Activated CD4-positive, alpha-beta T cell treated with anti-CD3 and anti-CD28 coated beads, Interleukin-2, amount 10 ng/mL, durations not matched to agents 7 days and 5 days (primary cell): ENCODE measurements at places on chromosomes 7 and 10.
A peak's percentile ranks its signal among the peaks of the same experiment; 100 is the strongest.

GRCh38 chr10:3136336-3136735 lies 36.2 kb downstream of the PITRM1 start:
- no peak for DNase-seq

GRCh38 chr7:16619979-16620408 lies 25.6 kb downstream of the ANKMY2 start:
- DNase-seq = no peak

GRCh38 chr7:101094791-101095375 lies 9.6 kb downstream of the TRIM56 start:
- peak; percentile 21 for DNase-seq

- peak; percentile 43 for DNase-seq
These were observed 4.4 kb upstream of the GSTK1 start for GRCh38 chr7:143258831-143259230.

- DNase-seq = no peak
These were observed 53.0 kb downstream of the CACUL1 start for GRCh38 chr10:118701529-118702323.

GRCh38 chr10:15585303-15585715 lies 134.4 kb downstream of the ITGA8 start:
- peak; percentile 37 for DNase-seq

DNA sequence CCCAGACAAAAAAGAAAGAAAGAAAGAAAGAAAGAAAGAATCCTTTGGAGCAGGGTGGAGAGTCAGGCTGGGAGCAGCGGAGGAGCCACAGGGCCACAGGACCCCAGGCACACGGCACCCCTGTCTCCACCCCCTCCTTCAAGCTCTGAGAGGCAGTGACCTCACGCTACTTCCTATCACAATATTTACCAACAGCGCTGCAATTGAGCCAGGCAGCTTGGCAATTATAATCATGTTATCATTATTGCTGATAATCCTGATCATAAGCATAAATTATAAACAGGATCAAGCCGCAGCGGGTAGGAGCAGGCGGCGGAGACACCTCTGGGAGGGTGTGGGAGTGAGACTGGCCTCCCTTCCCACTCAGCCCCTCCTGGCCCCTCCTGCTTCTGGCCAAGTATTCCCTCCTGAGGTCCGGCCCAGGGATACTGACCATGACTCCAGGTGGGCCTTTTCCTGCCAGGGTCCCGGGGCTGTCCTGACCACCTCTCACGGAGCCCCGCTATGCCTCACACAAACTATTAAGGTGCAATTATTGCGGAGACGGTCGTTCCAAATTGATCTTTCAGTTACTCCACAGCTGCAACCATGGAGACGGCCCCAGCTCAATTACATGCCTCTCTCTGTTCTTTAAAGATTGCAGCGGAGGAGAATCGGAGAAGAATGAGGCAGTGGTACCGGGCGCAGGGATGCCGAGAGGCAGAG lies 10.0 kb upstream of the GTF2IRD1 start:
- DNase-seq = no peak

DNA sequence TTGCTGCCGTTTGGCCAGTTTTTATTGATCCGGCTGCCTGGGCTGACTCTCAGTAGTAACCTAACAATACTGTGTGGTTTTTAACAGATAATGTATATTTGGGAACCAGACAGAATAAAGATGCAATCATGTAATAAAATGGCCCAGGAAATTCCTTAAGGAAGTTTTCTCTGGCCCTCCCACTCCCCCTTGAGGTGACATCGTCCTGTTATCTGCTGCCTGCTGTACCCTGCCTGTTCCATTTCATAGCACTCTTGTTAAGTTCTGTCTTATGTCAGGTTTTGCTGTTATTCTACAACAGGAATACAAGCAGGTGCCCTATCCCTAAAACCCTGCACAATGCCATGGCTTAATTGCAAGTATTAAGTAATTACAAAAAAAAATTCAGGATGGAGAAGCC lies 12.5 kb downstream of the ITGB8 start:
- no peak for DNase-seq

GRCh38 chr10:133091316-133091715 lies 3.6 kb downstream of the ADGRA1 start:
- no peak for DNase-seq

GRCh38 chr7:97401398-97401797 lies 283.9 kb downstream of the SDHAF3 start:
- DNase-seq = no peak

- DNase-seq = no peak
These were observed 42.7 kb upstream of the RSBN1L start for GRCh38 chr7:77653572-77653971.

DNA sequence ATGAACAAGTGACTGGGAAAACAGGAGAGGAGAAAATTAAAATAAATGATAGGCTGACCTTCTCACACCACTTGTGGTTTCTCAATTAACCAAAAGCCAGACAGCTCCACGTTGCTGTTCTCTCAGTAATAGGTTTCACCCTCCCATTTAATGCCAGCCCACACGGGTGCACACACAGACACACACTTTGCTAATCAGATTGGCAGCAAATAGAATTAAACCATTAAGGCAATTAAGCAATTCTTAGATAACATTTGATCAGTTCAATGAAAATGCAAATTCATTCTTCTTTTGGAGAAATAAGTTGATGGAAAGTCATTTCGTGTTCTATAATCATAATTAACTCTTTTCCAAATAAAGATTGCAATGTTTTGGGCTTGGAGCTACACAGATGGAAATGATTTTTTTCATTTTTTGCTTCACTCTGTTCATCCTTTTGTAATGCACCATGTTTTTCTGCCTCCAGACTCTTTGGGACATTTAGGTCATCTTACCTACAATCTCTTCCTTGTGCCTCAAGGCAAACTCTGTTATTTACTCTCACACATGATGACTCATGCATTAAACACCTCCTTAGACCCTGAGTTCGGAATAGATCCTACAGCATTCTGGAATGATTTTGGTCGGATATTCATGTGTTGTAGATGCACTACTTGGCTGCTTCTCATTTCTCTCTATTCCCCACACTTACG lies 700.7 kb downstream of the AUTS2 start:
- no peak for DNase-seq

DNA sequence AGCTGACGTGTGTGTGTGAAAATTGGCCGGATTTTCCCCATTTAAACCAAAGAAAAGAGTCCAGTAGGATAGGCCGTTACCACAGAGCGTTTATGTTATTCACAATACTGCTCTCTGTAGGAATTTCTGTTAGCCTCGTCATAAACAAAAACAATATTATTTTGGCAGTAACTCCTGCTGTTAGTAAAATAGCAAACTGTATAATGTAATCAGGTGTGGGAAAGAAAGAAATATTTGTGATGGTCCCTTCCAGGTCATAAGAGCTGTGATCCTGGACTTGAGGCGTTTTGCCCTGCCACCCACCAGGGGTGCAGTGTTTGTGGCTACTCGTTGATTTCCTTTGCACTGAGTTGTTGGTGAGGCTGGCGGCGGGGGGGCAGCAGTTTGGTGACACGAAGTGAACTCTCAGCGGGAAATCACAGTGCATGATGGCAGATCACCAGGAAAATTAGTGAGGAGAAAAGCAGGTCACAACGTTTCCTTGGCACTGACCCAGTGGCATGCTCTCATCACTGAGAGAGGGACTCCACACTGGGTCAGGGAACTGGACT lies 2.8 kb downstream of the EEPD1 start:
- no peak for DNase-seq

- no peak for DNase-seq
These were observed 4.6 kb downstream of the USP54 start for GRCh38 chr10:73586583-73586984.

GRCh38 chr10:79025199-79025832 lies 43.5 kb upstream of the ZMIZ1 start:
- no peak for DNase-seq

GRCh38 chr7:136245327-136246004 lies 268.3 kb upstream of the MTPN start:
- no peak for DNase-seq

DNA sequence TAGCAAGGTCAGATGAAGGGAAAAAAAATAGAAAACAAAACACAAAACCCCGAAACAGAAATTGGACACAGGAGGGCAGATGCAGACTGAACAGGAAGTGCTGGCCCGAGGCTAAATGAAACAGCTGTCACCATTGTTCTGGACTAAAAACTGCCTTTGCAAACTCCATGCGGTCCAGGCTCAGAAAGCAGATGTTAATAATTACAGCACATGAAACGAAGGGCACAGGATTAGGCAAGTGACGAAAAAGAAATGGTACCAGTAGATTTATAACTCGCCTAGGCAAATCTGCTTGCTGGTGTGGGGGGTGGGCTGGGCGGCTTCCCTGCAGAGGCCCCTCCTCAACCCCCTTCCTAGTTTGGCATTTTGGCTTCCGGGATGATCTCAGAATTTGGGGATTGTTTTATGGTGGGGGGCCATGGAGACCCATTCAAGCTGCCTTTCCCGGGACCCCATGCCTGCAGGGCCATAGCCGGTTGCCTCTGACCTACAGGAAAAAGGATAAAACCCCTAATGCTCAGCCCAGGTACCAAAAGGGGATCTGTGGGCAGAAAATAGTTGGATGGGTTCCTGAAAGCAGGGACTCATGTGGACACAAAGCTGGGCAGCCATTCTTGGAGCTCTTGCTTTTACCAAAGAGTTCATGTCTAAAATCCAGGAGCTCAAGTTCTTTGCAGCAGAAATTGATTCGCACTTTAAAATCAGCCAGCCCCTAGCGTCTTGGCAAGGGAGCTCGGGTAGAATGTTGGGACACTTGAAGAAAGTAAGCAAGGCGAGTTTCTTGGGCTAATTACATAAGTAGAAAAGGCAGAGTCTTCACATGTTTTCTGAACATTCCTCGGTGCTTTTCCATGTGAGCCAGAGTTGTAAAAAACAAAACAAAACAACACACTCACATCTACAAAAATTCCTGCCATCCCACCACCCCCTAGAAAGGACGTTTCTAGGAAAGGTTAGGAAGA lies 39.0 kb upstream of the EMX2 start:
- DNase-seq = no peak

DNA sequence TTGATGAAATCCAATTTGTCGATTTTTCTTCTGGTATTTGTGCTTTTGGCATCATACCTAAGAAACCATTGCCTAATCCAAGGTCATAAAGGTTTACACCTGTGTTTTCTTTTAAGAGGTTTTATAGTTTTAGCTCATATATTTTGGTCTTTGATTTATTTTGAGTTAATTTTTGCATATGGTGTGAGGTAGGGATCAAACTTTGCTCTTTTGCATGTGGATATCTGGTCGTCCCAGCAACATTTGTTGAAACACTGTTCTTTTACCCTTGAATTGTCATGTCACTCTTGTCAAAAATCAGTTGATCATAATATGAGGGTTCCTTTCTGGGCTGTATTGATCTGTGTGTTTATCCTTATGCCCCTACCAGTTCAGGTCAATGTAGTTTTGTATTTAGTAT lies 232.5 kb upstream of the SH2B2 start:
- DNase-seq = no peak

DNA sequence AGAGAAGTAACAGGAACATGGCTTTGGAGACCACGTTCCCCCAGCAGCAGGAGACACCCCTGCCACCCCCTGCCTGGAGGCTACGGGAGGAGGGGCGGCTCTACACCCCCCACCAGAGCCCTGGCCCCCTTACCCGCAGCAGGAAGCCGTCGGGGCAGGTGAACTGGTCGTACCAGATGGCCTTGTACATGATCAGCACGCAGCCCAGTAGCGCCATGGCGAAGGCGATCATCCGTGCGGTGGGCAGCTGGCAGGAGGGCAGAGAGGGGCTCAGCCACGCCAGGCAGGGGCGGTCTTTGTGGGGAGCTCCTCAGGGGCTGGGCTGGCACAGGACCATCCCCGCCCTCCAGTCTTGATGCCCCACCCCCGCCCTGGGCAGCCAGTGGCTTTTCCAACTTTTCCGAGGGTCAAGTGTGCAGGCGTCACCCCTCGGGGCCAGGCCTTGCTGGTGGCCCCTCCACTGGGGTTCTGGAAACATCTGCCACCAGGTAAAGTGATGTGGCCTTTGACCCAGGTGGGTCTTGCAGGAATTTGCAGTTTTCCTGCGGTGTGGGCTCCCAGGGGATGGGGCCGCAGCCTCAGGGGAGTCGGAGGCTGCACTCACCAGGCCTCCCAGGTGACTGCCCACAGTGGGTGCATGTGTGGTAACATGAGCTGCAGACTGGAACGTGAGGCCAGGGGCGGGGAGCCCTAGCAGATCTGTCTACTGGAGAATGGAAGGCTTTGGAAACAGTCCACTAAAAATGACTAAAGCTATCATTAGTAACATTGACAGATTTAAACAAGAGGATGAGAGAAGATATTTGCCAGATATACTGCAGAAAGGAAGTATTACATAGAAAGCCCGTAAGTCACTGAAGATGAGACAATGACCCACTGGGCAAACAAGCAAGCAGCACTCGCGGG lies 9.7 kb downstream of the CALY start:
- DNase-seq = no peak

GRCh38 chr10:131646551-131647525 lies 254.0 kb upstream of the PPP2R2D start:
- no peak for DNase-seq

- DNase-seq = peak; percentile 76
These were observed 72.1 kb upstream of the LYZL2 start for GRCh38 chr10:30701451-30702173.

DNA sequence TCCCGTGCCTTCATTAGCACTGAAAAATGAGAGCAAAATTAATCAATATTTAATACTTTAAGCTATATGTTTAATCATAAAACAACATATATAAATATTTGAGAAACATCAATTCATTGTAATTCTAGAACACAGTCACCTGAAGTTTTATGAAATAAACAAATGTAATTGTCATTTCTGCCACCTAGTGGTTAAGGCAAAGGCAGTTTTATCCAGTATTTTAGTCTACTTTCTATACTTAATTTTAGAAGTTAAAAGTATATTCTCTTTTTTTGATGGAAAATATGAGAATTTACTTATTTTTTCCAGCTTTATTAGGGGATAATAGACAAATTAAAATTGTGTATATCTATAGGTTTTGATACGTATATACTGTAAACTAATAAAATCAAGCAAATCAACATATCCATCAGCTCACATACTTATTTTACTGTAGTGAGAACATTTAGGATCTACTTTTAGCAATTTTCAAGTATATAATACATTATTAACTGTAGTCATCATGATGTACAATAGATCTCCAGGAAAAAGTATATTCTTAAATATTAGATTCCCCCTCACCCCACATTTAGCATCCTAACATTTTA lies 16.9 kb downstream of the PCGF6 start:
- DNase-seq = no peak

- DNase-seq = peak; percentile 13
These were observed at the start of gene FGFR2 for GRCh38 chr10:121598263-121599249. Gene FGFR2, minus strand, starts transcription at chr10:121598444. Its CDS starts 4,627 bp downstream, at chr10:121593817.

GRCh38 chr7:69992938-69993337 lies 394.7 kb downstream of the AUTS2 start:
- no peak for DNase-seq

GRCh38 chr10:10855151-10855581 lies 162.5 kb upstream of the CELF2 start:
- DNase-seq = no peak

DNA sequence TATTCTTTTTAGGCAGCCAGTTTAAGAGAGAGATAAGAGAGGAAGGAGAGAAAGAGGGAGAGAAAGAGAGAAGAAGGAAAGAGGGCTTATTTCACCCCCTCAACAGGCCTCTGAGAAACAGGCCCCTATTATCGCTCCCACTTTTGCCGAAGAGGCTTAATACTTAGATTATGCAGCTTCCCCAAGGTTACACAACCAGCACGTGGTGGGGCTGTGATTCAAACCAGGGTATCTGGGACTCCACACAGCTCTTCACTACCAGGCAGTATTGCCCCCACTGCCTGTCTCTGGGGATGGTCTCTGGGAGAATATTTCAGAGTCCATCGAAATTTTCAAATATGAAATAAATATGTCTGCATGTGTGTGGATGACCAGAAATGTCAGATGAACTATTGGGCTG lies 3.0 kb downstream of the GIMAP1 start:
- DNase-seq = no peak

GRCh38 chr7:84384417-84384816 lies 189.8 kb upstream of the SEMA3A start:
- DNase-seq = no peak
